Activated CD4-positive, alpha-beta T cell treated with anti-CD3 and anti-CD28 coated beads, Interleukin-2, amount 50 U/mL, for 48 hours (primary cell): ENCODE measurements at places on chromosomes 11 and 22.

GRCh38 chr11:65411681-65412070 is 10.9 kb upstream of the NEAT1 start:
- DNase-seq = no peak

DNA sequence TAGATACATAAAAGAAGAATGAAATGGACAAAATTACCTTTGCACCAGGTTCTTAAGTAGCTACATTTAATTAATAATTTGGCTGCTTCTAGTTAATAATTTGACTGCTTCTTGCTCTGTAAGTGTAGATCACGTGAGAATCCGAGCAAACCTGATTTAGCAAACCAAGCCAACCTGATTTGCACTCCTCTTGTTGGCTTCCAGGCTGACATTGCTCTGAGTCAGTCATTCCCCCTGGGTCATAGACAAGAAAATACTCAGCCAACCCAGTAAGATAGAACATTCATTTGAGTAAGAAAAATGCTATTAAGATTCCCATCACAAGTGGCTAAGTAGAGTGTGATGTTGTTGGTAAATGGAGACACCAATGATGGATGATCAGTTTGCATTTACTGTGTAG is 304.1 kb downstream of the C11orf87 start:
- DNase-seq = no peak

DNA sequence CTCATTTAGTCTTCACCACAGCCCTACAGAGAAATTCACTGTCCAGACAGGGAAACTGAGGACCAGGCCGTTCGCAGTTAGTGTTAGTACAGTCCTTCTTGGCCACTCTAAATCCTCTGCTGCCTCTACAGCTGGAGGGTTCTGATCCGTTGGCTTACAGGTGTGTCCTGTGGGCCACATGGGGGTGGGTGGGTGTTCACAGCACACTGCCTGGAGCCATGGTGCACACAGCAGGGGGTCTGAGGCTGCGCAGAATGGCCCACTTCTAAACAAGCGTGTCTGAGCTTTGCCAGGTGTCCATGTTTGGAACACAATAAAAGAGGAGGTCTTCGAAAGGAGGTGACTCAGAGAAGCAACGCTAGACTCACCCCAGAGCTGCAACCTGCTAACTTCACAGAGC is 249.0 kb downstream of the ST3GAL4 start:
- DNase-seq = no peak

- no peak for DNase-seq
Measured at GRCh38 chr11:129061492-129062230, 119.0 kb upstream of the TP53AIP1 start.
